ENCODE measurements at places on chromosomes 4 and X.

DNA sequence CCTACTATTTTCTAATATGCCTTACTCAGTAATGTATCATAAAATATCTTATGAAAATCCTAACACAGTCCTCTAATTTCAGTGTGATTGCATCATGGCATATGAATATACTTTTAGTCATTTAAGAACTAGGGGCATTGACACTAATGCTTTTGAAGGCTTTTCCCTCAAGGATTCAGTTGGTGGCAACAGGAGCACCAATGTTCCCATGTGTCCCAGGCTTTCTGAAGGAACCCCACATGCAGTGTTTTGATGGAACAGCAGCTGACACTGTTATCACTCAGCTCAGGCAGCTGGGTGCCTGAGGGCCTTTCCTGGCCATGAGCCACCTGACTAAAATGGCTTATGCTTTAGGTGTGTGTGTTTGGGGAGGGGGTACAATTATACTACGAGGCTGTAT lies 348.3 kb downstream of the ARHGAP24 start:
- no peak for DNase-seq

DNA sequence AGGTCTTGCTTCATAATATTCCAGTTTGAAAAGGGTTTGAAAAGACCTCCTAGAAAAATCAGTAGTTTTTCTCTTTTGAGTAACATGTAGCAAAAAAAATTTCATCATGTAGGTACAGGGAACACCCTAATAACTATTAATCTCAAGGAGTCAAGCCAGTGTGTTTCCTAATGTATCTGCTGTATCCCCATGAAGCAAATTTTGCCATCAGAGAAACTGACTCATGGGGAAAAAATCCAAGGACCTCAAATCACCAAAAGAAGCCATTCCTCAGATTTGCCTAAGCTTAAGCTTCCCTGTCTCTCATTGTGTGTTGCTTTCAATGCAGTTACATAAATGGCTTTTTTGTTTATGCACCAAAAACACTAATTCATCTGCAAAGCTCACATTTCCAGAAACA lies 29.7 kb downstream of the F9 start:
- no peak for DNase-seq

- peak; percentile 30 for DNase-seq
Observed at GRCh38 chrX:49282647-49283011, 13.0 kb downstream of the PPP1R3F start.

DNA sequence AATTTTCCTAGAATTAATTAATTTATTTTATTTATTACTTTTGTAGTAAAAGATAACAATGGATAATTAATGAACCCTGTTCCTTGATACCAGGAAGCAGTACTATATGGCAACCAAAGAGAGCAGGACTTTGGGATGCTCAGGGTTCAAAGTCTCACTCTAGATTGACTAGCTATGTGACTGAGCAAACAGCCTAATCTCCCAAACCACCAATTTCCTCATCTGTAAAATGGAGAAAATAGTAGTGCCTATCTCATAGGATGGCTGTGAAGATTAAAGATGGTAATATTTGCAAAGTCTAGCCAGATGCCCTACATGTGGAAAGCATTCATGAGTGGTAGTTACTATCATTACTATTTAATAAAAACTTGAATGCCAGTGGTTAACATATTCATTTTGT lies 97.6 kb downstream of the PRDM5 start:
- DNase-seq, result no peak

DNA sequence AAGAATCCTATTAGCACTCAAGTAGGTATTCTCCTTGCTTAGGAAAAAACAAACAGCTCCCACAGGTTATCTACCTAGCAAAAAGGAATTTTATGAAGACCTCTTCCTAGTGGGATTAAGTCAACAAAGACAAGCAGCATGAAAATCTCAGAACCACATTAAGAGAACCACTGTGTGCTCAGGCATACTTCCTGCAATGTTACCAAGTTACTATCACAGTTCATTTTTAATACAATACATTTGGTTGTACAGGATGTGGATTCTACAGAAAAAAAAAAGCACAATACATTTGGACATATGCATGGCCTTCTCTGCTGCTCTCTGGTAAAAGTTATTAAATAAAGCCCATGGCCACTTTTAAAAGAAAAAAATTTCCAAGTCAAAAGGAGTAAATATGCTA lies 193.7 kb downstream of the PPP3CA start:
- DNase-seq, result no peak

- no peak for DNase-seq
Observed at GRCh38 chrX:67953658-67954057, 409.8 kb downstream of the AR start.

GRCh38 chr4:155802190-155802959 lies 43.6 kb downstream of the GUCY1B1 start:
- DNase-seq, result no peak

DNA sequence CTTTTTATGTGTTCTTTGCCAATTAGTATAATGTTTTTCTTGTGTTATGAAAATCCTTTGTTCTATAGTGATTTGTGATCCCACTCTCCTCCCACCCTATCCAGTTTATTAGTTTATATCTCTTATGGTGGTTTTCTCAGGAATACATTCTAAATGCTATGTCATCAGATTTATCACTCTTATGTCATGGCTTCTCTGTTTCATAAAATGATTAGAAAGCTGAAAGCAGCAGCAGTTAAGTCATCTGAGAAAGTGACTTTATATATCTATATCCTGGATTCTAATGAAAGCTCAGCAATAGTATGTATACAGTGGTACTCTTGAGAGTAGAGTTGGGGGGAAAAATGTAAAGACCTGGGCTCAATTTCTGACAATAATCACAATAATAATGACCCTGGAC lies 41.2 kb downstream of the NCAPG start:
- no peak for DNase-seq

GRCh38 chrX:147838465-147839131 lies 73.1 kb upstream of the FMR1 start:
- no peak for DNase-seq

DNA sequence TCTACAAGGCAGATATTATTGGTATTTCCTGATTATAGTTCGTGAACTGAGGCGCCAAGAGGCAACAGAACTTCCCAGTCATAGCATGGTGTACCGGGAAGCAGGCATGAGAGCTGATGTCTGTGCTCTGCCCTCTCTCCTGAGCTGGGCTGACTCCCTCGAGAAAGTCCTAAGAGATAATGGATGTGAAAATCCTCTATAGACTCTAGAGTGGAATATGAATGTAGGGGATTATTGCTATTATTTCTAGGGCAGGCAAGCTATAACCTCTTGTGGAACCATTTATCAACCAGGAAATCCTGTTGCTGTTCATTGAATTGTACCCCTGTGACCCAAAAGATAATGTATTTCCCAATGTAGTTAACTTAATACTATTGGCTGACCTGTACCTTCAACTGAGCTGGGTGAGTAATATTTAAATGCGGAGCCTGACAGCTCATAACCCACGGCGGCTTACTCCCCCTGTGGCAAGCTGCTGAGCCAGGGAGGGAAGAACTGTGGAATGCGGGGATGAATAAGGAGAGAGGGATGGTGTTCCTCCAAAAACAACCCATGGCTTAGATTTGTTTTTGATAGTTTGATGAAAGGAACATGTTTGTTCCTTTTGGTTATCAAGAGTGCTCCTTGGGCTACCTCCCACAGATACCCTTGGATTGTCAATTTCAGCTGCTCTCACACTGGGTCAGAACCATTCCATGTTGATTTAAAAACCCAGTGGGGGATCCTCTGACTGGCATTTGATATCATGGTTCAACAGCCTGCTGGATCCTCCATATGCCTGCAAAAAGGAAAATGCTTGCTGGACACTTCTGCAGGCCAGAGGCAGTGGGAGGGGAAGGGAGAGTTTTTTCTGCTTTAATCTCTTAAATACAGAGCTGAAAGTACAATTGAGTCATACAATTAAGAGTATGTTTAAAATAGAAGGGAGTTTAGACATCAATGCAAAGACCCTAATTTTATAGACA lies 339.0 kb upstream of the BOD1L1 start:
- DNase-seq, result no peak

- no peak for DNase-seq
Observed at GRCh38 chrX:9609987-9610386, 145.1 kb downstream of the TBL1X start.

DNA sequence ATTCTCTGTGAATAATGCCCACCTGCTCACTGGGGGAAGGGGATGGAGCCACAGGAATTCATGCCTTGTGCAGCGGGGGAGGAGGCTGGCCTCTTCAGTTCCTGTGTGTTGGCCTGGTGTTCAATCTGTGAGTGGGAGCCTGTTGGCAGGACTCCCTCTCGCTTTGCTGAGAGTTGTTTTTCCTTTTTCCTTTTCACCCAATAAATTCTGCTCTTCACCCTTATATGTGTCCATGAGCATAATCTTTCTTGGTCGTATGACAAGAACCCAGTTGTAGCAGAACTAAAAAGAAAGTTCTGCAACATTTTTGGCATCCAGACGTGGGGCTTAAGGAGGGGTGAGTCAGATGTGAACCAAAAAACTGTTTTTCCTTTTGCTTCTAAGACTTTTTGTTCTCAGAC lies 235.2 kb upstream of the HDX start:
- DNase-seq, result no peak

DNA sequence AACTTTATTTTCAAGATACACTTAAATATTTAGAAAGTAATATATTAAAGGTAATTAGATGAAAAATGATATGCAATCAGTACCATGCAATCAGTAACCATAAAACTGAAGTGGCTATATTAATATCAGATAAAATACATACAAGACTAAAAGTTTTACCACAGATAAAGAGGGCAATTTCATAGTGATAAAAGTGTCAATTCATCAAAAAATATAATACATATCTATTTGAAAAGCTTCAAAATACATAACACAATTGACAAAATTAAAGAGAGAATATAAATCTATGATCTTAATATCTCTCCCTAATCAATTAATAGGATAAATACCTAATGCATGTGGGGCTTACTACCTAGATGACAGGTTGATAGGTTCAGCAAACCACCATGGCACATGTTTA lies 105.5 kb downstream of the SOWAHB start:
- no peak for DNase-seq

- DNase-seq, result no peak
Observed at GRCh38 chrX:133668225-133668931, 253.1 kb upstream of the GPC4 start.

- DNase-seq, result no peak
Observed at GRCh38 chr4:38672397-38673129, 8.6 kb downstream of the KLF3 start.

DNA sequence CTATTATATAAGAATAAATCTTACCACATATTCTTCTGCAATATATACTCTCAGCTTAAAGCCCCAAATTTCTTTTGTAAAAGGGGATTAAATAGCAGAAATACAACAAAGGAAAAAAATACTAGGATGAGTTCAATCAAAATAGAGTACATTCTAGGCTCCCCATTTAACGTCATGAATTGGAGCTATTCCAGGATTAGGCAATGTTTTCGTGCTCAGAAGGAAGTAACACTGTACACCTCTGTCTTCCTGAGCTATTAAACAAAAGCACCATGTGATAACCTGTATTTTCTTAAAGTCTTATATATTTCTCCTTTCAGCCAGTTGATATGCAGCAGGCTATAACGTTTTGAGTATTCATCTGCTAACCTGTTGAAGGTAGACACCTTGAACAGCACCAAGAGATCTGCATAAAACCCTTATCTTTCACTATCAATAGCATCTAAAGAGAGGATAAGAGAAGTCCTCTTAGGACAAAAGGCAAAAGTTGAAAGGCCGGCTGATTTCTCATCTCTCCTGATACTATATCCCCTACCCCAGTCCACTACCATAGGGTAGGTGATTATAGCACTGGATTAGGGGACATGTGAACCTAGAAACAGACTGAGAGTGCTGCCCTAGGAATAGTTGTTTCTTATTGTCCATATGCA lies 31.5 kb downstream of the TEC start:
- no peak for DNase-seq

- DNase-seq, result no peak
Observed at GRCh38 chrX:16320765-16321355, 153.6 kb downstream of the MAGEB17 start.

- DNase-seq, result no peak
Observed at GRCh38 chr4:138348055-138348454, 105.9 kb upstream of the SLC7A11 start.

DNA sequence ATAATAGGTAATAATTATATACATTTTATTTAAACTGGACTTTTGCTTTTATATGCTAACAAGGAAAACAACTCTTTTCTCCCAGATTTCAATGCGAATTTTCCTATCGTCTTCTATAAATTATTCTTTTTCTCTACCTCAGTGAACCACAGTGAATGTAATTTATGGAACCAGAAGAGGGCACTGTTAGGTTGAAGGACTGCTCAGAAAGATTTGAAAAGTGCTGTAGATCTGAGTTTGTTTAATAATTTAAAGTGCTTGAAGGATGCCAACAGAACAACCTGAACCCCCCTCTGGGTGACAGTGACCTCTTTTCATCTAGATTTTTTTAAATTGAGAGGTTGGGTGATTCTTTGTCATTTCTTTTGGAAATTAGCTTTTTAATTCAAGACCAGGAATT lies 54.9 kb downstream of the PHOX2B start:
- no peak for DNase-seq

GRCh38 chr4:13953083-13953482 lies 325.6 kb upstream of the BOD1L1 start:
- no peak for DNase-seq

GRCh38 chr4:58936436-58936835 lies 1826.3 kb upstream of the IGFBP7 start:
- no peak for DNase-seq

- no peak for DNase-seq
Observed at GRCh38 chrX:23694606-23695005, 27.3 kb downstream of the PRDX4 start.

- DNase-seq, result no peak
Observed at GRCh38 chrX:9878146-9878820, 88.9 kb upstream of the CLDN34 start.

DNA sequence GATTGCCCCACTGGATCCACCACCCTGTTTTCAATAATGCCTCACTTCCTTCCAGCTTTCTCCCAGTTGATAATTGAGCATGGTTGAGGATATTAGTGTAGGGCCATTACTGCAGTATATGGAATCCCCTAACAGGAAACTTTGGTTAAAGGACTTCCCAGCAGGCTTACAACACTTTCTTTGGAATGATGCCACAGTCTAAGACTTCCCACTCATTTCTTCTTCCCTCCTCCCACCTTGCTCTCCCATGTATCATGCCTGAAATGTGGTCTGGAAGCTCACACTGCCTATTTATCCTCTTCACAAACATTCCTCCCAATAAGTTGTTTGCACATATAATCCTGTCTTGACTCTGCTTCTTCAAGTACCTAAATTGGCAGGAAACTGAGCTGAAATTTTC lies 863.3 kb downstream of the CENPC start:
- DNase-seq, result no peak

DNA sequence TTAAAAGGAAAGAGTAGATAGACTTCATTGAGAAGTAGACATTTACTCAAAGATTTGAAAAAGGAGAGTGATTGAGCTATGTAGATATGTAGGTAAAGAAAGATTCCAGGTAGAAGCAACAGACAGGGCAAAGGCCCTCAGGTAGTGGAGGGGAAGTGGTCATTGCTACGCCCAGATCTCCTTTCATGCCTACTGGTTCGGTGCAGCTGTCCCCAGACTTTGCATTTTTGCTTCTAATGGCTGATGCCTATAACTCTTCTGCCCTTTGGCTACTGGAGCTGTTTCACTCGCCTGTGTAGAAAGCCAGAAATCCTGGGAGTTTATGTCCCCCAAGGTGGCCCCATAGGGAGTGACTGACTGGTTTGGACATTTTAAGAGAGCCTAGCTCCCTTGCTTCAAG lies 16.9 kb upstream of the ARMCX2 start:
- no peak for DNase-seq

- DNase-seq, result no peak
Observed at GRCh38 chrX:48737940-48738339, 23.6 kb upstream of the GLOD5 start.

- DNase-seq, result no peak
Observed at GRCh38 chr4:39415678-39416283, 9.1 kb downstream of the KLB start.

- no peak for DNase-seq
Observed at GRCh38 chr4:119656342-119656741, 27.7 kb upstream of the PDE5A start.

Measured in spleen (tissue), 13 donors.